Stimulated activated CD4-positive, alpha-beta T cell treated with anti-CD3 and anti-CD28 coated beads, Interleukin-4, amount 100 ng/mL, for 4 hours (primary cell): ENCODE measurements at places on chromosomes 7 and 10.

- DNase-seq = no peak
These were observed 148.8 kb downstream of the NOC3L start for GRCh38 chr10:94213980-94214379.

DNA sequence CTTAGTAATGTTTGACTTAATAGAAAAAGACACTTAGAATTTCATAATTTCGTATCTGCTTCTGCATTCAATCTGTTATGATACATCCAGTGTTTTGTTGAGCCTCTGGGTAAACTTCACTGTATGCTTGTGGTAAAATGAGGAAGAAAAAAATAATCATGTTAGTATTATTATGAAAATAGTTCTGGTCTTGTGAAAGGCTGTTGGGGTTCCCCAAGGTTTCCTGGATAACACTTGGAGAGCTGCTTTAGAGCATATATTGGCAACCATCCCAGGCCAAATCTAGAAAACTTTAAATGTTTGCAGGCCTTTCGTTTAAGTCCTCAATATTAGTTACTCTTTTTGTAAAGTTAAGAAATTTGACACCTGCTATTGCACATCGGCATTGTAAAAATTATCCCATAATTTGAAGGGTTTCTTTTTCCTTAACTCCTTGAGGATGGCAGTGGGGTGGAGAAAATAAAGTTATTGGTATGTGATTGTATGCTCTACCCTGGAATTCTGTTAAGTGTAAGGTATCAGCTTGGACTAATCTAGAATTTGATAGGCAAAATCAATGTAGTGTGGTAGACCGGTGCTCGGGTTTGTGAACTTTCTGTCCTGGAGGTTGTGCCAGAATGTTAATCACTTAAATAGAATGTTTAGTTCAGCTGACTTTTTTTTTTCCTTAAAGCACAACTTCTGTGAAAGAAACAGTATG, 54.5 kb downstream of the WAC start:
- no peak for DNase-seq

DNA sequence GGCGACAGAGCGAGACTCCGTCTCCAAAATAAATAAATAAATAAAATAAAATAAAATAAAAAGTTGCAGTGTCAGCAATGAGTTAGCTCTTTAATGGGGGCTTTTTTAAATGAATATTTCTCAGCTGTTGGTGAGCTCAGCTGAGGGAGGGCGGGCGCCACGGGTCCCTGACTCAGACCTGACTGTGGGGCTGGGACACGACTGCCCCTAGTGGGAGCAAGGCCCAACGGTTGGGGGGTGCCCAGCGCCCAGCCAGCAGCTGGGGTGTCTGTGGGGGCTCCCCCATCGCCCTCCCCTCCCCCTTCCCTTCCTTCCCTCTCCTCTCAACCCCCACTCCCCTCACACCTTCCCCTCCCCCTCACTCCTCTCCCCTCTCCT, 46.6 kb downstream of the PWWP2B start:
- peak; percentile 63 for DNase-seq

- DNase-seq = no peak
These were observed 767 bp downstream of the EIF4EBP2 start for GRCh38 chr10:70404787-70405036.

GRCh38 chr10:77176232-77176631, 461.4 kb downstream of the KCNMA1 start:
- DNase-seq = no peak

- DNase-seq = no peak
These were observed 746.4 kb downstream of the TNS3 start for GRCh38 chr7:46835556-46835955.

DNA sequence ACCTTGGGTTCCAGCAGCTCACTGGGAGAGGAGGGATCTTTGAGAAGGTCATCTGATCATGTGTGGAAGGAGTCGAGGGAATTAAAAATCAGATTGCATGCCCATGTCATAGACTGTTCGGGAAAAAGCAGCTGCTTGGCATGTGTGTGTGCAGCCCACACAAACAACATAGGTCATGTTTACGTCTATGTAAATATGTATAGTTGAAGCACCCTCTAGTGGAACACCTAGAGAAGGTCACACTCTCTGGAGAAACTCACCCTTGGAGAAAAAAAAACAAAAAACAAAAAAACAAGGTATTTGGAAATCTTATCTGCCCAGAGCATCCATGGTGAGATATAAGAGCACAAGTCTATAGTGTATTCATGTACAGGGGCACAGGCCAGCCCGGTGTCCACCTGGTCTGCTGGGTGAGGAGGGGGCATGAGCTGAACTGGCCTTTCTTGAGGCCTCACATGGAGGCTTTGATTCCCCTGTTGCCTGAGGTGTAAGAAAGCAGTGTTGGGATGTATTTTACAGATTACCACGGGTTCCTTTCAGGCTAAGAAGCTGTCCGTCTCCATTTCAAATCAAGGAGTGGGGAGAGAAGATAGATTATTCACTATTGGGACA, 98.0 kb downstream of the NPY start:
- no peak for DNase-seq

GRCh38 chr7:155816996-155817395, 4.7 kb upstream of the SHH start:
- no peak for DNase-seq
